ENCODE measurements at places on chromosomes 1 and 21.

DNA sequence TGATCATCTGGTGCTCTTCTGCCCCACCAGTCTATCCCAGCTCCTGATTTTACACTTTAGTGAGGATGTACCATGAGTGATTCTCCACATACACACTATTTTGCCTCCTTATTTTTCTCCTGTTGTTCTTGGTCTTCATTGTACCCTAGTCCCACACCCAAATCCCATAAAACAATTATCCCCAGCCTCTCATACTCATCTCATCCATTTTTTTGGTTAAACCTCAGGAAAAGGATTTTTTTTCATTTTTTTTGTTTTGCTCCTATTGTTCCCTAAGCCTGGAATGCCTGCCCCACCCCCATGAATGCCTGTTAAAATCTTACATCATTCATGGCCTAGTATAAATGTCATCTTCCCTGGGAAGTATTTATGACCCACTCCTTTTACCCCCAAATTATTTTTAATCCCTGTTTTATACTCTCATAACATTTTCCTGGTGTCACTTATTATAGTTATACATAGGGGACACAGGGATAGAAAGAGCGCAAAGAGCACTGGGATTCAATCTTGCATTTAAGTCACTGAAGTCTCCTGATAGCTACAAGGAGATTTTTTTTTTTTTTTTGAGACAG is 4.9 kb upstream of the LINGO4 start:
- DNase-seq, result no peak

GRCh38 chr1:47686731-47687630 is 249.1 kb downstream of the FOXD2 start:
- no peak for DNase-seq

- DNase-seq, result no peak
These were observed at the start of gene AKT3 for GRCh38 chr1:243850202-243850451. AKT3 (minus strand) TSS chr1:243850243; CDS start chr1:243843170, 7,073 bp downstream.

- DNase-seq, result no peak
These were observed 132.4 kb downstream of the MAP3K21 start for GRCh38 chr1:233459968-233460367.

- no peak for DNase-seq
These were observed 211.1 kb downstream of the MATN1 start for GRCh38 chr1:30511991-30512913.

- DNase-seq, result no peak
These were observed 30.1 kb downstream of the RCC2 start for GRCh38 chr1:17409391-17409811.

DNA sequence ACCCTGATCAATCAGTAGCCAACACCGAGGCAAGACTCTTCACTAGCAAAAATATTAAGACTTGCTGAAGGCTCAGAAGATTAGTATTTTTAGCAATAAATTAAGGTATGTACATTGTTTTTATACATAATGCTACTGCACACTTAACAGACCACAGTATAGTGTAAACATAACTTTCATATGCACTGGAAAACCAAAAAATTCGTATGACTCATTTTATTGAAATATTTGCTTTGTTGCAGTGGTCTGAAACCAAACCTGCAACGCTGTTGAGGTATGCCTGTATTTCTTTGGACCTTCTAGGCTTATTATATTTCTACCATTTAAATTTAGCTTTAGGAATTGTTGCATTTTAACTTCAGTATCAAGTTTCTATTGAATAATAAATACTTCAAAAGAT is 65.8 kb upstream of the BCL9 start:
- no peak for DNase-seq

- no peak for DNase-seq
These were observed 161.3 kb downstream of the CLEC20A start for GRCh38 chr1:178335426-178335825.

DNA sequence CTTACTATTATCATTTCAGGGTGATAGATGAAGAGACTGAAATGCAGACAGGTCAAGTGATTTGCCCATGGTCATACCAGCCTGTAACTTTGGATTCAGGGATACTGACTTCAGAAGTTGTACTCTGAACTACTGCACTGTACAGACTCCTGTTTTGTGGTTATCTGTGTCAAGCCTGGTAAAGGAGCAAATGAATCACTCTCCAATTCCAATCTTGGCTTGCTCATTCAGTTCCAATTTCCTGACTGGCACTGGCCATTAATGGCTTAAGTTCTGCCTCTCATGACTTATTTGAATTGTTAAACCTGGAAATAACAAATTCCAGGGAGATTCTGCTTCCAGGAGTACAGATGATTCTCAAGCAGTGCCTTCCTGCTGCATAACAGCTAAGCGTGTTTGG is 45.4 kb upstream of the PLD5 start:
- no peak for DNase-seq

DNA sequence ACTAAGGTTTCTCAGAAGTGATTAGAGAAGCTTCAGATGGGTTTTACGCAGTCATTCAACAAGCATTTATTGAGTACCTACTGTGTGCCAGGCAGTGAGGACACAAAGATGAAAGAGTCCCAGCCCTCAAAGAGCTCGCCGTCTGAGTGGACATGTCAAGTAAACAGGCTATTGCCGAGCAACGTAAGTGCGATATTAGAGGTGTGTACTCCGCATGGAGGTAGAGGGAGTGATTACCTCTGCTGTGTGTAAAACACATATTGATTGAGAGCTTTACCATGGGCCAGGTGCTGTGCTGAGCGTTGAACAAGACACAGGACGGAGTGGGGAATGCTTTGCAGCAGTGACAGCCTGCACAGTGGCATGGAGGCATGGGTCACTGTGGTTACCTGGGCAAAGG is 49.5 kb upstream of the GPR37L1 start:
- no peak for DNase-seq

- no peak for DNase-seq
These were observed 417.0 kb downstream of the PTBP2 start for GRCh38 chr1:97138515-97139032.

DNA sequence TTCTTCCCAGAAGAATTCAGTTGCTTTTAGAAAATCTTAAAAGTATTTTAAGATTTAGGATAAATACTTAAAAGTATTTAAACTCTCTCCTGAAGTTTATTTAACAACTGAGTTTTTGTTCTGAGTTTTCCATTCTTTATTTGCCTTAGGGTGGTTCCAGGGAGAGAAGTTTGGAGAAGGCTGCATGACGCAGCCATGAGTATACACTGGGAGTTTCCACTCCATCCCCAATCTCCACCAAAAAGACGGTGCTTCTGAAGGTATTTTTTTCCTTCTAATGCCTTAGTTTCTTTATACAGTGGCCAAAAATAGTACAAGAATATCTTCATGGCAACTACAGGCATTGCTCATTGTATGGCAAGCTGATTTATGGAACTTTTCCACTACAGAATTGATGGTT is 122.7 kb downstream of the ST6GALNAC5 start:
- DNase-seq, result no peak

GRCh38 chr1:192003295-192004077 is 154.8 kb upstream of the RGS18 start:
- DNase-seq, result no peak

DNA sequence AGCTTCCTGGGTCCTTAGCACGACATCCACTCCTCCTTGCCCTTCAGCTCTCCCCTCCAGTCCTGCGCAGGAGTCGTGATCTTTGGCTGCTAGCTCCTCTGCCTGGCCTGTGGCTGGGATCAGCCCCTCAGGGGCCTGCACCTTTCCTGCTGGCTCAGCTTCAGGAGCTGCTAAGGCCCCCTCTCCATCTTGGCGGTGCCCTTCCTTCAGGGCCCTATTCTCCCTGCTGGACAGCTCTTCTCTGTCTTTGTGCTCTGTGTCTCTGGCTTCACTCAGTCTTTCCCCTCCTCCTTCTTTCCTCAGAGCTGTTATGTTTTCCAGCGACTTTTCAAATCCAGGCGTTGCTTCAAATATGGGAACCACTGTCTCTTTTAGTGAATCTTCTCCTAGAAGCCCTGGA is 59.5 kb upstream of the LRRC53 start:
- DNase-seq, result no peak

- no peak for DNase-seq
These were observed 2.7 kb downstream of the NSUN4 start for GRCh38 chr1:46343351-46343695.

- DNase-seq, result no peak
These were observed 36.7 kb upstream of the FAM163A start for GRCh38 chr1:179706339-179706941.

DNA sequence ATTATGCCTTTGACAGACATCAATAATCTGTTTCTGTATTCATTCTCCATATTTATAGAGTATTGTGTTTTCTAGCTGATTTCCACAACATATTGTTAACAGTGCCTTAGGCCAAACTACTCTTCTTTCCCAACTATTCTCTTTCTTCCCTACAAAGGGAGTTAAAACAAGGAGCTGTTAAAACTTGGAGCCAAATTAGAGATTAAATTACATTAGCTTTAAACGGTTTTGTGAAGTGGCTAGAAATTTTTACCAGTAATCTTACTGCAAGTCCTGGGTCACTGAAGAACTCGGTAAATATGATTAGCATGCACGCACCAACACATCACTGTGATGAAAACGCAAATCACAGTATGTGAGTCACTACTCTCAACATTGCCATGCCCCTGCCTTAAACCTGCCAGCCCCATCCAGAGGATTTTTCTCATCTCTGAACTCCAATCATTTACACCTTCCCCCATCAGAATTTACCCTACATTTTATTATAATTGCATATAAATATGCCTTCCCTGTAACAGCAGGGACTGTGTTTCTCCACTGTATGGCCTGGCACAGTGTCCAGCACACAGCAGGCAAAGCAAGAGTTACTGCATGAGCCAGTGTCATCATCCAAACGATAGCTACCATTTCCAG is 1.5 kb upstream of the PRDX6 start:
- no peak for DNase-seq

DNA sequence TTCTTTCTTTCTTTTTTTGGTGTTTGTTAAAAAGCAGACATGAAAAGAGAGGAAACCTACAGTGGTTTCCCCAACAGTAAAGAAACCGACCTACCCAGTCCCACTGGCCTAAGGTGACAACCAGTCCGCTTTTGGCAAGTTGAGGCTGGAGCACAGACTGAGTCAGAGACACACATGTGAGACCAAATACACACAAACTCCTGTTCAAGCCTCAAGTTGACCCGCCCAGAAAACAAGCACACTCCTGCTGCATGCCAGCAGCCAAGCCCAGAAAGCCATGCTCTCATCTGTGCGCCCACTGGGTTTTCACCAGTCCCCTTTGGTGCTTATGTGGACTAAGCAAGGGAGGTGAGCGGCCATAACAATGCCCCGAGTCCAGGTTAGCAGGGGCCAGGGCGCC is 64.6 kb upstream of the GPR153 start:
- no peak for DNase-seq

DNA sequence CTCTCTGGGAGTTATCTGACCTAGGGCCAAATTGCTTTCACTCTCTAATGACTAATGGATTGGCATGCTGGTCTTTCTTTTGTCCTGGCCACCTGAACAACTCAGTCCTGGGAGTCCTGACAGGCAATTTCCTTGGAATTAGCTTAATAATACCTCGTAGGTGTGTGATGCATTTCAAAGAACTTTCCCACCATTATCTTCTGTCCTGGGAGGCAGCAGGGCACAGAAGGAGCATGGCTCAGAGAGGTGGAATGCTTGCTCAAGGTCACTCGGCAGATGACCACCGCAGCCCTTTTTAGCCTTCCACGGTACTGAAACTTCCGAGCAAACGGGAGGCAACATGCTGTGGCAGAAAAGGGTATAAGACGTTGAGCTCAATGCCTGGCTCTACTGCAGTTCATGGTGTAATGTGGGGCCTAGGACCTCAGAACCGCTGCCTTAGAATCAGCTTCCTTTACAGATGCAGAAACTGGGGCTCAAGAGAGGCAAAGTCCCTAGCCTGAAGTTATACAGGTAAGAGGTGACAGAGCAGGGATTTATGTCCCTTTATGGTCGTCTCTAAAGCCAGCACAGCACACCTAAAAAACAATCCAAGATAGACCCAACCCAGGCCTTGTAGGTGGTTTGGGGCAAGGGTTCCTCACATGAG is 3.2 kb downstream of the ID3 start:
- DNase-seq, result peak; percentile 44

DNA sequence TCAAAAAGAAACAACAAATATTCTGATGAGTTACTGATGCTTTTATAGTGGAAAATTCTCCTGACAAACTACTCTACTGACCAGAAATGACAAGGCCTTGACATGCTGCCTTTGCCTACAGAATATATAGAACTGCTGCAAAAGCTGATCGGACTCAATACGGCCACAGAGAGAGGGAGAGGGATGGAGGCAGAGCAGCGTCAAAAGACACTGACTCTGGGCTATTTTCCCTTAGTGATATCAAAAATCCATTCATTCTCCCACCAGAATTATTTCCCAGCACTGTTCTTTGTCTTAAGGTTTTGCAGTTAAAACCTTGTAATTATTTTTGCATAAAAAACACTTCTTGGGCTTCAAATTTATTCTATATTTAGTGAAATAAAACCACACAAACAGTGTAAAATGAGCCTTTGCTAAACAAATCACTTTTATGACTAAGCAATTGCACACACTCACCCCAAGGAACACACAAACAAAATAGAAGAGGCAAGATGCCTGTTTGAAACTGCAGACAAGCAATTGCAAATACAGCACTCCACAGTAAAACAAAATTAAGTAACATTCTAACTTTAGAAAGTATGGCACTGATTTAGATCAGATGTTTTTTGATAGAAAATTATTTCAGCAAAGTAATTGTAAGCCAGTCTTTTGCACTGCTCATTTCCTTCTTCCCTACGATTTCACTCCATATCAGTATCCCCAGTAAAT is 1036.4 kb downstream of the ADGRL2 start:
- no peak for DNase-seq

GRCh38 chr1:59693406-59693805 is 121.3 kb upstream of the HOOK1 start:
- DNase-seq, result no peak

DNA sequence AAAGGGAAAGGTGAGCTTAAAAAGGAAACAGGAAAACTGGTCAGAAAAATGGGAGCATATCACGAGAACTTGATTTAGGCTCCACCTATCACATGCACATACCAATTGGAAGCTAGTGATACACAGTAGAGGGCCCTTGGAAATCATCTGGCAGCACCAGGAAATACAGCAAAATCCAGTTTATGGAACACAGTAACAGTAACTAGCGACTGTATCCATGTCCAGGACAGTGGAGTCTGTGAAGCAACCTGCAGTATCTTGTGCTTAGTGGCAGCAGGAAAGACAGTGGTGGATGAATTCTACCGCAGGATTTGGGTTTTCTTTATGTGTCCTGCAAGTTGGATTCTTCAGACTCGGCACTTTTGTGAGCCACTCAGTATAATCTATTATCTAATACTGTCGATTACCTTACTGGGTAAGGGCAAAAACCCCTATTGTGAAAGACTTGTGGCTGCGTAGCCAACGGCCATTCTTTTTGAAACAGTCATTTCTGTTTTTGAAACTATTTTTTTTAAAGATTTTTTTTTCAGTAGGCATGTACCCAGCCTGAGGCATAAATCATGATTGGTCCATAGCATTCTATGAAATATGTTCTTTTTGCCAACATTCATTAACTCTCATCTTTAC is 1.6 kb upstream of the KDM4A start:
- DNase-seq, result no peak

GRCh38 chr1:71834601-71835441 is 447.5 kb downstream of the NEGR1 start:
- DNase-seq, result no peak

- DNase-seq, result no peak
These were observed 99.1 kb downstream of the CLEC20A start for GRCh38 chr1:178397678-178398077.

- DNase-seq, result no peak
These were observed 128.8 kb downstream of the RRAGC start for GRCh38 chr1:38730511-38731397.
